ENCODE measurements at places on chromosomes 1 and 21.

GRCh38 chr1:29239142-29239541, 2.8 kb downstream of the PTPRU start:
- DNase-seq: no peak

GRCh38 chr1:91889717-91890459, 3.9 kb upstream of the TGFBR3 start:
- no peak for DNase-seq

DNA sequence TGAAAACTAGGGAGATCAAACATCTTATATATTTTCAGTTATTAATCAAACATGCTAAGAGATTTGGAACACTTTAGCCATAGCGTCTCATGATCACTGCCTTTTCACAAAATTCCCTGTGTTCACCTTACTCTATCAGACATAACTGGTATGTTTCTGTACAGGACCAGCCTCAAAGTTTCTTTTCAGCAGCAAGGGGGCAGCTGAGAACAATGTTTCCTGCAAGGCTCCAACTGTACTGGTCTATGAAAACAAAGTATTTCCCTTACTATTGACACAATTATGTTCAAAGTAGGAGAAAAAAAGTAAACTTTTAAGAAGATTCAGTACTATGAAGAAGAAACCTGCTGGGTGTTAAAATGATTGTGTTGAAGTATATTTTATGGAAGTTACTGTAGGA, 98.5 kb downstream of the ATF6 start:
- no peak for DNase-seq

- DNase-seq: no peak
These were observed 7.9 kb downstream of the SDF4 start for GRCh38 chr1:1223891-1224290.

DNA sequence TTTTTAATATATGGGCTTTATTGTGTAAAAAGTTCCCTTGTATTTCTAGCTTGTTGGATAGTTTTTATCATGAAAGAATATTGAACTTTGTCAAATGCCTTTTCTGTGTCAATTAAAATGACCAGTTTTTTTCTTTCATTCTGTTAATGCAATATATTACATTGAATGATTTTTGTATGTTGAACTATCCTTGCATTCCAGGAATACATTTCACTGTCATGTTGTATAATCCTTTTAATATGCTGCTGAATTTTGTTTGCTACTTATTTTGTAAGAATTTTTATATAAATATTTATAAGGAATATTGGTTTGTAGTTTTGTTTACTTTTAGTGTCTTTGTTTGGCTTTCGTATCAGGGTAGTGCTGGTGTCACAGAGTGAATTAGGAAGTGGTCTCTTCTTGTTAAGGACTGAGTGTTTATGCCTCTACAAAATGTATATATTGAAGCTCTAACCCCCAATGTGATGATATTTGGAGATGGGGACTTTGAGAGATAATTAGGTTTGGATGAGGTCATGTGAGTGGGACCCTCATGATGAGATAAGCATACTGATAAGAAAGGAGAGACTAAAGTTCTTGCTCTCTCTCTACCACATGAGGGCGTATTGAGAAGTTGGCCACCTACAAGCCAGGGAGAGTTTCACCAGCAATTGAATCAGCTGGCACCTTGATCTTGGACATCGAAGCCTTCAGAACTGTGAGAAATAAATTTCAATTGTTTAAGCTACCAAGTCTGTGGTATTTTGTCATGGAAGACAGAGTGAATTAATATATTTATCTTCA, 12.0 kb upstream of the SLAMF6 start:
- DNase-seq: no peak

Data from activated T-cell treated with anti-CD3 and anti-CD28 coated beads, Interleukin-2, amount 50 U/mL, for 48 hours (primary cell).